ENCODE measurements at places on chromosomes 7 and 10. TPM values are rescaled to one million over a fixed set of nuclear protein-coding genes. Genes with fewer than 3 reads are reported as not detected.

- no peak for DNase-seq
These were observed 543.1 kb upstream of the MBL2 start for GRCh38 chr10:53315709-53316108.

DNA sequence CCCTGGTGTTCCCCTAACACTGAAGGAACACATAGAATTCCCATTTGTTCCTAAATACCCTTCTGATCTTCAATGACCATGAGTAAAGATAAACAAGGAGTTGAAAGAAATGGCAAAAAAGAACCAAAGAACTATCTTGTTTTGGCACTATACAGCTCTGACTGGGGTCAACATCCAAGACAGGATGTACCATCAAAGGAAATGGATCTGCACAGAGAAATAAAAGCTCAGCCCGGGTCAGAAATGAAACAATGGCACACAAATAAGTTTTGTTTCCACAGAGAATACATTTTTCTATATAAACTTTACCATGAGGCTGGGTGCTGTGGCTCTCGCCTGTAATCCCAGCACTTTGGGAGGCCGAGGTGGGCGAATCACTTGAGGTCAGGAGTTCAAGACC lies 18.0 kb upstream of the USP54 start:
- DNase-seq: no peak

- DNase-seq: peak; percentile 77
These were observed 2.9 kb upstream of the GET4 start for GRCh38 chr7:873367-874002.

- no peak for DNase-seq
These were observed 47.0 kb upstream of the PLEKHA1 start for GRCh38 chr10:122327237-122328206.

DNA sequence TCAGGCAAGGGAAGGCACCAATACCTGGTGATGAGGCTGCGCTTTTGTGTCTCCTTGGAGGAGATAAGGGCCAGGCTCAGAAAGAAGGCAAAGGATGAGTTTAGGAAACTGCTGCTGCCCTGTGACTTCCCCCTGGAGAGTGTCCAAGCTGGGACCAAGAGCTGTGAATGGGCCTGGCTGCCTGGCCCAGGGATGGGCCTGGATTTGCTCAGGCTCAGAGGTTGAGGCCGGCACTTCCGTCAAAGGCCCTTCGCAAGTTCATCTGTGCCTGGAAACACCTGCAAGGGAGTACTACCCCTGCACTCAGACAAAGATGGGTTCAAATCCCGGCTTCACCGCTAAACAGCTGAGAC lies 50.5 kb upstream of the NANOS1 start:
- peak; percentile 13 for DNase-seq

DNA sequence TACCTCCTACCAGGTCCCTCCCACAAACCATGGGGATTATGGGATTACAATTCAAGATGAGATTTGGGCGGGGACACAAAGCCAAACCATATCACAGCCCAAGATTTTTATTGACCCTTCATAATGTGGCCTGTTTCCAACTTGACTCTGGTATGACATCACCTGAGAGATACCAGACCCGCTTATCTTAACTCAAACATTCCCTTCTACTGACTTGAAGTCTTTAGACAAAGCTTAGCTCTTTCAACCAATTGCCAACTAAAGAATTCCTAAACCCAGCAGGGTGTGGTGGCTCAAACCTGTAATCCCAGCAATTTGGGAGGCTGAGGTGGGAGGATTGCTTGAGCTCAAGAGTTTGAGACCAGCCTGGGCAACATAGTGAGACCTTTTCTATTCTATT lies 67.9 kb downstream of the CLRN3 start:
- no peak for DNase-seq

DNA sequence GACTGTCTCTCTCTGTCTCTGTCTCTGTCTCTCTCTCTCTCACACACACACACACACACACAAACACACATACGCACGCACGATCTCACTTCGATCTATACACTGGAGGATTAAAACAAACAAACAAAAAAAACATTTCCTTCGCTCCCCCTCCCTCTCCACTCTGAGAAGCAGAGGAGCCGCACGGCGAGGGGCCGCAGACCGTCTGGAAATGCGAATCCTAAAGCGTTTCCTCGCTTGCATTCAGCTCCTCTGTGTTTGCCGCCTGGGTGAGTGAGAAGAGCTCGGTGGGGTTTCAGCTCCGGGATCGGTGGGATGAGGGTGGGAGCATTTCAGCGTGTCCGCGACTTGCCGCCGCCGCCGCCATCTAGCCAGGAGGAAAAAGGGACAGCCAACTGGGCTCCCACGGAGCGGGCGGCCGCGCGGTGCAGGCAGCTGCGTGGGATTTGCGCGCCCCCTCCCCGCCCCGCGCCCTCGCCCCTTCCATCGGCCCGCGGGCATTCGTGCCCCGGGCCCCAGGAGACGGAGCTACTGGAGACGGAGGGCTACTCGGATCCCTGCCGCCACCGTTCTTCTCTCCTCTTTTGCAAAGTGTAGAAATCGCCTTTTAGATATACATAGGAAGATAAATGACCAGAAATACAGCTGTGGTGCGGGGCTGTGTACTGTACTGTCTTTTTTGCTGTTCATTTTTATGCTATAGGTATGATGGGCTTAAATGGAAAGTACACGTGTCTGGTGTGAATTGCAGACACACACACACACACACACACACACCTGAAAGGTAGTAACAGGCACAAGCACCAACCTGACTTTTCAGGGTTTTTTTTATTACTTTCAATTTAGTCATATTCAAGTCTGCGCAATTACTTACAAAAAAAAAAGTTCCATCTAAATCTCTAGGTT lies 581 bp downstream of the PTPRZ1 start:
- no peak for DNase-seq

GRCh38 chr7:96789914-96790313 lies 80.3 kb upstream of the SEM1 start:
- DNase-seq: no peak

ASAH2B gene
- total RNA-seq: 6.4 TPM

FBXL13 gene
- 0.70 TPM for total RNA-seq

LDB3 gene
- total RNA-seq: 0.09 TPM

IRF5 gene
- total RNA-seq: 4.4 TPM

OR6B1 gene
- 0.05 TPM for total RNA-seq

SLC26A3 gene
- total RNA-seq: 0.19 TPM

CPA2 gene
- total RNA-seq: not detected

ELOVL3 gene
- total RNA-seq: 0.42 TPM

VWDE gene
- total RNA-seq: 0.05 TPM

OR2A12 gene
- total RNA-seq: not detected

TNPO3 gene
- total RNA-seq: 38.9 TPM

LIPM gene
- not detected for total RNA-seq

ELMO1 gene
- total RNA-seq: 17.1 TPM

COL28A1 gene
- 0.05 TPM for total RNA-seq

TAS2R40 gene
- not detected for total RNA-seq

TMEM176B gene
- 382 TPM for total RNA-seq

Data from liver (tissue), 10 donors.